ENCODE measurements at places on chromosomes 13 and 19.

- peak; percentile 16 for DNase-seq
Measured at GRCh38 chr19:52248241-52248640, 21.1 kb upstream of the ZNF766 start.

DNA sequence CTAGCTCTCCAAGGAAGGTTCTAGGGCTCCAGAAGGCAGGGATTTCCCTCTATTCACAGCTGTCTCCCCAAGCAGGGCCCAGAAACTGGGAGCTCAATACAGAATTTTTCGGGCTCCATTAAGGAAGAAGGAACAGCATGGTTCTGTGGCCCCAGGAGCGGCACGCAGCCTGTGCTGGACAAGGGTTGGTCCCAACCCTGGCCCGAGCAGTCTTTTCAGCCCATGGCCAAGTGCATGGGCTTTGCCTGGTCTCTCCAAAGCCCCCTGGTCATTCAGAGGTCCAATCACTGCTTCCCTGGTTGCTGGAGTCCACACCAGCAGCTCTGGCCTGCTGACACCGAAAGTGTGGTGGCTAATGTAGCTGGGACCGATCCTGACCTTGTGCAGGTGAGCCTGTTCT is 6.6 kb upstream of the PRKD2 start:
- DNase-seq: no peak

DNA sequence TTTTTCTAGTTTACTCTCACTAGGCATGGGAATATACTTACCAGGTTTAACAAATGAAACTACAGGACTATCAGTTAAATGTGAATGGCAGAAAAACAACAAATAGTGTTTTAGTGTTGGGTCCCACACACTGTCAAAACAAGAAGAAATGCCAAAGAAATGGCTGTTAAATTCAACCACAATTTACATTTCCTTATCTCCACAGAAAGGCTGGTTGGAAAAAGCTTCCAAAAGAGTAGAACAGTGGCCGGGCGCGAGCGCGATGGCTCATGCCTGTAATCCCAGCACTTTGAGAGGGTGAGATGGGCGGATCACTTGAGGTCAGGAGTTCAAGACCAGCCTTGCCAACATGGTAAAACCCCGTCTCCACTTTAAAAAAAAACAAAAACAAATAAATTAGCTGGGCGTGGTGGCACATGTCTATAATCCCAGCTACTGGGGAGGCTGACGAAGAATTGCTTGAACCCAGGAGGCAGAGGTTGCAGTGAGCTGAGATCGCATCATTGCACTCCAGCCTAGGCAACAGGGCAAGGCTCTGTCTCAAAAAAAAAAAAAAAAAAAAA is 66.5 kb downstream of the SERP2 start:
- DNase-seq: no peak

DNA sequence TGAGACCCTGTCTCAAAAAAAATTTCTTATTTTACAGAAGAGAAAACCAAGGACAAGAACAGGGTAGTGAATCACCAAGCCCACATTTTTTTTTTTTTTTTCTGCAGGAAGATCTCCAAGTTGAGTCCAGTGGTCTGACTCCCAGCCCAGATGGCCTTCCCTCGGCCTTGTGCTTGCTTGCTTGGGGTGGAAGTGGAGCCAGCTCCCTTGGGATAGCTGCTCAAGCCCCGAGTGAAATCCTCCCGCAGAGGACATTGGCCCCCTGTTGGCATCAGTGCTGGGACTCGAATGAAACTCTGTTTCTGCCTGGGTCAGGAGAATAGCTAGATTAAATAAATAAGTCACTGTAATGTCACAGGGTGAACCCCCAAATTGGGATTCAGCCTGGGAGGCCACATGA is 9.4 kb upstream of the NUP62 start:
- DNase-seq: no peak

DNA sequence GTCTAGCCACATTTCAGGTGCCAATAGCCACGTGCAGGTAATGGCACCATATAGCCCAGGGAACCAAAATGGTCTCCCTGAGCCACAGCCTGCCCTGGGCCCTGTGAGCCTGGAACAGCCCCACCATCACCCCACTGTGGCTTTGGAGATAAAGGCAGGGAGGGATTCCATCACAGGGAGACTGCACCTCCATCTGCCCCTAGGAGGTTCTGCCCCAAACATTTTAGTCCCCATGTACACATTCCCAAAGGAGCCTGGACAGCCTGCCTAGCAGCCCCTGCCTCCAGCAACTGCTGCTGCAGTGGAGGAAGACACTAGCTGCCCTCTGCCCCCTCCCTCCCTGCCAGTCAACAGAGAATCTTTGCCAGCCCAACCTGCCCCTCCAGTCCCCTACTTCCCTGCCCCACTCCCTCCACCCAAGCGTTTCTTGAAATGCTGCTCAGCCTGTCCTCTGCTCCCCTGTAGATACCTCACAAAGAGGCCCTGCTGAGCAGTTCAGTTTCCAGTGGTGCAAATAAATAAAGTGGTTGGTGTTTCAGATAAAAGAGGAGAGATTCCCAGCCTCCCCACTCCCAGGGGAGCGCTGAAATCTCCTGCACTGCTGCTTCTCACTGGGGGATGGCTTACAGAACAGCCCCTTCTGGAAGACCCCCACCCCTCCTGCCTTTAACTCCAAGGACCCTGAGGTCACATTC is 921.8 kb downstream of the UQCRFS1 start:
- DNase-seq: peak; percentile 41

- no peak for DNase-seq
Measured at GRCh38 chr19:54094426-54095000, 6.1 kb downstream of the OSCAR start.

GRCh38 chr19:29704562-29705558 is 10.2 kb downstream of the C19orf12 start:
- no peak for DNase-seq

DNA sequence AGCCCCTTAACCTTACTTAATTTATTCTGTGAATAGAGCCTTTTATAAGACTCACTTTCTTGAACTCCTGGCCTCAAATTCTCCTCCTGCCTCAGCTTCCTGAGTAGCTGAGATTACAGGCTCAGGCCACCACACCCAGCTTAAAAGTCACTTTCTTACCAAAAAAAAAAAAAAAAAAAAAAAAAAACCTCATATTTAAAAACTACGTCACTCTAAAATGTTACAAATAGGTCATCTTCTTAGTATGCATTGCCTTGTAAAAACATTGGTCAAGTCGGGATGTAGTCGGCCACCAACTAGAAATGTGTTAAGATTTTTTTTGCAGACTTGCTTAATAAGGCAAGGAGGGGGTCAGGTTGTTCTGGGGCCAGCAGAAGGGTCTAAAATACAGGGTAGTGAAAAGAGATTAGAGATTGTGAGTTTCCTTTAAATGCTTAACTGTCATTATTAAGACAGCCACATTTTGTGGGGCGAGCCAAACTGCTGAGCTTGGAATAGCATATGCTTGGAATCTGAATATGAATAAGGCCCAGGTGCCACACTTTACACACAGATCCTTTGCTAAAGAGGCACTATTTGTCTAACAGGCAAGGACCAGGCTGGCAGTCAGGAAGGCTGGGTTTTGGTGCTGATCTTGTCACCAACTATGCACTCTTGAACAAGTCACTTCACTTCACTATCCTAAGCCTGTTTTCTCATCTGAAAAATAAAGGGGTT is 16.5 kb upstream of the IL17D start:
- DNase-seq: no peak

DNA sequence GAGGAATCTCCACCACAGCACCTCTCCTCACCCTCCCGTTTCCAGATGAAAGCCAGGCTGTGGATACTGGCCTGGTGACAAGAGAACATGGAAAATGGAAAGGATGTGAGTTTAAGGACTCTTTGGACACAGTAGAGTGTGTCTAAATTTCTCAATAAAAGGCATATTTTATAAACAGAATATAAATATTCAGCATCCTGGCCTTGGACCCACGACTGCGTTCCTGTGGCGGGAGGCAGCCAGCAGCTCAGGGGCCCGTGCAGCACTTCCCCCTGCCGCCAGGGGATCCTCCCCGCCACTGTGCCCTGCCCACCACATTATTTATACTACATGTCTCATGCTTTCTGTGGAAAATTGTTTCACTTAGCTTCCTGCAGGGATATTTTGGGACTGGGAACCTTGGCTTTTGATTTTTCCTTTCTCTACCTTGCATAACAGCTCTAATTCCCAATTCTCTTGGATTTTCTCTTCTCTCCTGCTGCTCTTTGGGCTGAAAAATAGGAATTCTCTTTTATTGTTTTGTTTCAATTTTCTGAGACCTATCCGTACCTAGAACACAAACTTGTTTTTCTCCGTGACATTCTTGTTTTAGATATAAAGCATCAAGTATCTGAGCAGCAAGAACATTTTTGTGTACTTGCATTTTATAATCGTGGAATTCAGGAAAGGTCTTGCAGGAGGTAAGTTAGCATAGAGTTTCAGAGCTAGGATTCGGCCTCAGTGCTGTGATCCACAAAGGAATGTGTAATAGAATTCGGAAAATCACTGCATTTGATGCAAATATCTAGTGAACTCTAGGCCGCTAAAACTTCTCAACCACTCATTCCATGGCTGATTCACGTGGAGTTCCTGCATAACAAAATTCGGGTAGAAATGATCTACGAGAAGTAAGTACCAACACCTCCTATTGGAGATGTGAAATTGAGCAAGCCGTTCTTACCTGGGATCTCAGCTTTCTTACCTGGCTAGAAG is 107.7 kb upstream of the SPATA13 start:
- DNase-seq: no peak

DNA sequence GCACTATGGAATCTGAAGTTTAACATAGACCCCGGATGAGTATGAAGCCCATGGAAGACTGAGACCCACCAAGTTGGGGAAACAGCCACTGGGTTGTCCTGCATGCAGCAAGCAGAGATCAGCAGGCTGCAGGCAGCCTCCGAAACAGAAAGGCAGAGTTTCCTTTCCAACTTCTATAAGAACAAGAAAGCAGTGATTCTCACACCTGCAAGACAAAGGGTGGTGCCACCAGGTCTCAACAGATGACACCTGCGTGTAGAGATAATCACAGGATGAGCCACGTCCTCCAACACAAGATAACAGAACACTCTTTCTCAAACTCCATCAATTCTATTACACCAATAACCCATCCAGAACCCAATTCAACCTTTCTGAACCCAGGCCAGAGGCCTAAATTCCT is 457.9 kb downstream of the FOXO1 start:
- no peak for DNase-seq

- no peak for DNase-seq
Measured at GRCh38 chr19:16330368-16330801, 5.8 kb downstream of the KLF2 start.

DNA sequence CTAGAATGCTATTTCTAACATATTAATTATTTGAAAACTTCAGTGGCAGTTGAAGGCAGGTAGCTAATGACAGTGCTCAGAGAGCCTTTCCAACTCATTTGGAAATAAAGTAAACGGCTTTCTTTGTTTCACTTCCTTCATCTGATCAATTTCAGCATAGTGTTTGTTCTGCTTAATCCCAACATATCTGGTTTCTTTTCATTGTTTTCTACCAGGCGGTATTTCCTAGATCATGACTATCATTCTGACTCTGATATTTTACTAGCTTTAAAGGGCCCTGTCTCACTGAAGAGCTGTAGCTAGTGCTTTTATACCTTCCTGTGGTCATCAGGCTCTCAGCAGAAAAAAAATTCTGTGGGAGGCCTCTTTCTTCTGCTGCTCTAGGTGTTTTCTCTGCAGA is 178.6 kb downstream of the RBM26 start:
- DNase-seq: no peak

DNA sequence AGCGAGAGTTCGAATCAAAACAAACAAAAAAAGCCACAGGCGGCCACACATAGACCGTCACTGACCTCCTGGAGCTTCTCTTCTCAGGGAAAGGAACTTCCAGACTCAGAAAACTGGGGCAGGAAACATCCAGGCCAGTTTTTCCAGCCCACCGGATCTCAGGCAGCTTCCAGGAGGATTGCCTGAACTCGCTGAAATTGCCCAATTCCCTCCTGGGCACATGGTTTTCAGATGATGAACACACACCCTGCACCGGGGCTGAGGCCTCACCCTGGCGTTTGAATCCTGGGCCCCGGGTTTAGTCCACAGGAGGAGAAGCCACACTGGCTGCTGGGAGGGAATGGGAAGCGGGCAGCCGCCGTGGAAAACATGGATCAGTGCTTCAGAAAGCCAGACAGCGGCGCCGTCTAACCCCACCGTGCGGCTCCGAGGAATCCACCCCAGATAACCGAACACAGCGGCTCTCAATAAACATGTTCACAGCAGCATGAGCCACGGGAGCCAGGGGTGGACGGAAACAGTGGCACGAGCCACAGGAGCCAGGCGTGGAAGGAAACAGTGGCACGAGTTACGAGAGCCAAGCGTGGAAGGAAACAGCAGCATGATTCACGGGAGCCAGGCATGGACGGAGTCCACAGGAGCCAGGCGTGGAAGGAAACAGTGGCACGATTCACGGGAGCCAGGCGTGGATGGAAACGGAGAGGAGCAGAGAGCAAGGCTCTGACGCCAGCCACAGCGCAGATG is 18.2 kb upstream of the PTBP1 start:
- DNase-seq: peak; percentile 57

DNA sequence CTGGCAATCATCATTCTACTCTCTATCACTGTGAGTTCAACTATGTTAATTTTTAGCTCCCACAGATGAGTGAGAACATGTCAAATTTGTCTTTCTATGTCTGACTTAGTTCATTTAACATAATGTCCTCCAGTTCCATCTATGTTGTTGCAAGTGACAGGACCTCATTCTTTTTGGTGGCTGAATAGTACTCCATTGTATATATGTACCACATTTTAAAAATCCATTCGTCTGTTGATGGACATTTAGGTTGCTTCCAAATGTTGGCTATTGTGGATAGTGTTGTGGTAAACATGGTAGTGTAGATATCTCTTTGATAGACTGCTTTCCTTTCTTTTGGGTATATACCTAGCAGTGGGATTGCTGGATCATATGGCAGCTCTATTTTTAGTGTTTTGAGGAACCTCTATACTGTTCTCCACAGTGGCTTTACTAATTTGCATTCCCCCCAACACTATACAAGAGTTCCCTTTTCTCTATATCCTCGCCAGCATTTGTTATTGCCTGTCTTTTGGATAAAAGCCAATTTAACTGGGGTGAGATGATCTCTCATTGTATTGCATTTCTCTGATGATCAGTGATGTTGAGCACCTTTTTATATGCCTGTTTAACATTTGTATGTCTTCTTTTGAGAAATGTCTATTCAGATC is 124.1 kb downstream of the PCCA start:
- DNase-seq: no peak

DNA sequence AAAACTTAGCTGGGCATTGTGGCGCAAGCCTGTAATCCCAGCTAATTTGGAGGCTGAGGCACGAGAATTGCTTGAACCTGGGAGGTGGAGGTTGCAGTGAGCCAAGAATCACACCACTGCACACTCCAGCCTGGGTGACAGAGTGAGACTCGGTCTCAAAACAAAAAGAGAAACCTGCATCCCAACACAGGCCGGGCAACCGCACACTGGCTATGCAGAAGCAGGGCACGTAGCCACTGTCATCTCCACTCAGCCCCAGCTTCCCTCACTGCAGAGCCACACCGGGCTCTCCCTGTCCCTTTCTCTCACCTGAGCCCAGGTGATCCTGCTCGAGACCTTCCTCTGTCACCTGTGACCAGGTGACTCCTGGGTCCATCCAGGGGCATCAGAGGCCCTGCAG is 11.7 kb downstream of the ELL start:
- no peak for DNase-seq

- no peak for DNase-seq
Measured at GRCh38 chr19:27718234-27718633, 1494.7 kb downstream of the UQCRFS1 start.

- DNase-seq: no peak
Measured at GRCh38 chr13:80755910-80756309, 415.0 kb upstream of the SPRY2 start.

- DNase-seq: no peak
Measured at GRCh38 chr19:15640904-15641597, 354 bp downstream of the CYP4F3 start.
